Kidney epithelial cell (primary cell): ENCODE measurements at places on chromosomes 12 and 14.

DNA sequence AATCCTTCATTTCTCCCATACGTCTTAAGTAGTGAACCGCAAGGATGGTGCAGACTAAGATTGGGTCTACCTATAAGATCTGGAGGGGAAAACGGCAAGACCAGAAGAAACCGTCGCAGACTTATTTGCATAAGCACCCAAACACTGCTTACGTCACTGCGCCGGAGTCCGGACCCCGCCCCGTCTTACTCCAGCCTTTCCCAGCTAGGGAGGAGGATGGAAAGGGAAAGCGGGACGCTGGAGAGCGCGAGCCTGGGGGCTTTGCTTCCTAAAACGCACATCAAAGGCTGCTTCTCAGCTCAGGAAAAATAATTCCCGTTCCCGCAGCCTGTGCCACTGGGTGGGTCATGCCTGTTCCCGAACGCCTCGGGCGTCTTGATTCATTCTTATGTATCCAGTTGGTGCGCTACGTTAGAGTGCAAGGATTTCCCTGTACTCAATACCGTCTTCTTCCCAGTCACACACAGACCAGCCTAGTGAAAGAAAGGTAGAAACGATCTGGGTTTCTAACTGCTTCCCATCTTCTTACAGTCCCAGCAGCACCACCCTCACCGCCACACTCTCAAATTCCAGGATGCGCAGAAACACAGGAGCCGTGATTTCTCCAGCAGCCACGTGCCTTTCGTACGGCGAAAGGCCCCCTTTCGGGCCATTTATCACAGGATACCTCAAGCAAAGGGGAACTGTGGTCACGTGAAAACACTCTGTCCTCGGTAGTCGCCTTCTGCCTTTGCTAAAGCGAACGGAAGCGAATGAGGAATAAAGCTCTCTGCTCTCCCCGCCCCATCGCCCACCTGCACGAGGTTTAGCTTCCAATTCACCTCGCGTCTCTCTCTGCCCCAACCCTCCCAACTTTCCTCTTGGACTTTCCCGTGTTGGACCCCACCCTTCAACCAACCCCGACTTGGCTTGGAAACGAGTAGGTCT is 1.1 kb downstream of the SLC6A15 start:
- no peak for DNase-seq

DNA sequence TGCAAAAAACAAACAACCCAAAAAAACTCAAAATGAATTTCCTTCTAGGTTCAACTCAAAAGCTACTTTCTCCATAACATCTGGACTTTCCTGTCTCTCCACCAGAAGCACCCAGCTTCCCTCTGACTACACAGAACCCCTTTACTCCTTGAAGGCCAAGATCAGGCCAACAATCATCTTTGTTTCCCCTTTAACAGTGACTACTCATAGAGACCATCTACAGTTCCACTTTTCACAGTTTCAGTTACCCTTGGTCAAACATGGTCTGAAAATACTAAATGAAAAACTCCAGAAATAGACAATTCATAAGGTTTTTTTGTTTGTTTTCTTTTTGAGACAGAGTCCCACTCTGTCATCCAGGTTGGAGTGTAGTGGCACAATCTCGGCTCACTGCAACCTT is 11.8 kb downstream of the GCH1 start:
- DNase-seq: no peak

DNA sequence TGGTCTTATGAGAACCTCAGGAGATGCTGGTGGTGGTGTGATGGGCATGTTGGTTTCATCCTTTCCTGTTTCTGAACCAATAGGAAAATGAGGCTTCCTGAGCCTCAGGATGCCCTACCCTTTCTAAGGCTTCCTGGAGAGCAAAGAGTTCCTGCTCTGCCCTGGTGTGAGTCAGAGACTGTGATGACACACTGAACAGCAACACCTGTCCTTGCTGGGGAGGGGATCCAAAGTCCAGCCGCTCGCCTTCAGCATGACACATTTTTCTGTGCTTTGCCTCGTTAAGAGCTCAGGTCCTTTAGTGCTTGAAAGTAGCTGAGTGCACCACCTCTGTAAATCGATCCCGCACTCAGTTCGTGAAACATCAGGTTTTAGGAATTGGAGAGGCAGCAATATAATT is 116.0 kb downstream of the CACNA1C start:
- peak; percentile 18 for DNase-seq

GRCh38 chr14:31449971-31450610 is 7.2 kb downstream of the DTD2 start:
- DNase-seq: no peak

DNA sequence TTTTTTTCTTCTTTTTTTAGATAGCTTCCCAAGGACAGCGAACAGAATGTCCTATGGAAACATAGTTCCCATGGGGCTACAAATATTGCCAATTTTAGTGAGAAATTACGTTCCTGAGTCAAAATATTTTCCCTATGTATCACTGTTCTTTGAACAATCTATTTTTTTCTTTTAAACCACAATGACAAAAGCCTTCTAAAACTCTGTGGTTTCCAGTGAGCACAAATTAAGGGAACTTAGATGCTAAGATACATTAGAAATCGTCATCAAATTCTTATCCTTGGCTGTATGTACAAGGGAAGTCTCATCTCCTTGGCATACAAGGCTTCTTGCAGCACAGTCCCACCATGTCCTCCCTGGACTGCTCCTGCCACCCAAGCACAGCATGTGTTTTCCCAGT is 17.9 kb downstream of the CPM start:
- peak; percentile 35 for DNase-seq

GRCh38 chr12:108717243-108717642 is 14.1 kb downstream of the CORO1C start:
- DNase-seq: no peak

GRCh38 chr12:122420471-122421162 is 1.9 kb downstream of the CLIP1 start:
- DNase-seq: no peak
